ENCODE measurements at places on chromosomes 7 and 10.

DNA sequence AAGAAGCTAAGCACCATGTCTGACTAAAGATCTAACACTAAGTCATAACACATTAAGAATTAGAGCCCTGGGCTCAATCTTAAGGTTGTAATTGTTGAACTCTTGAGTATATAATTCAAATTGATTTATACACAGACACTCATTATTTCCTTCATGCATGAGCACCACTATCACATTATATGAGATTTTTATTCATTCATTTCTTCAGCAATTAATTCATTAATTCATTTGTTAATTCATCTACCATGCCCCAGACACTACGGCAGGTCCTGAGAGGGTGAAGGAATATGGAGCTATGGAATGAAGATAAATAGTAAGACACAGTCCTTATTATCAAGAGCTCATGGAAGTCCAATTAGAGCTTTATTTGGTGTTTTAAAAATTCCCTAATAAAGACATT, 41.9 kb downstream of the ETV1 start:
- no peak for DNase-seq

DNA sequence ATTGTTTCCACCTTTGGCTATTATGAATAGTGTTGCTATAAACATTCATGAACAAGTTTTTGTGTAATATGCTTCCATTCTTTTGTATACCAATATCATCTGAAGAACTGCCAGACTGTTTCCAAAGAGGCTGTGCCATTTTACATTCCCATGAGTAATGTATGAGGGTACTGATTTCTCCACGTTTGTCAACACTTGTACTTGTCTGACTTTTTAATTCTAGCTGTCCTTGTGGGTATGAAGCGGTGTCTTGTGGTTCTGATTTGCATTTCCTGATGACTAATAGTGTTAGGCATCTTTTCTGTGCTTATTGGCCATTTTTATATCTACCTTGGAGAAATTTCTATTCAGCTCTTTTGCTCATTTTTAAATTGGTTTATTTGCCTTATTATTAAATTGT, 52.8 kb downstream of the LSMEM1 start:
- DNase-seq = no peak

- no peak for DNase-seq
Observed at GRCh38 chr10:60594476-60595051, 183.7 kb upstream of the CDK1 start.

- no peak for DNase-seq
Observed at GRCh38 chr7:49172639-49173038, 248.3 kb downstream of the CDC14C start.

DNA sequence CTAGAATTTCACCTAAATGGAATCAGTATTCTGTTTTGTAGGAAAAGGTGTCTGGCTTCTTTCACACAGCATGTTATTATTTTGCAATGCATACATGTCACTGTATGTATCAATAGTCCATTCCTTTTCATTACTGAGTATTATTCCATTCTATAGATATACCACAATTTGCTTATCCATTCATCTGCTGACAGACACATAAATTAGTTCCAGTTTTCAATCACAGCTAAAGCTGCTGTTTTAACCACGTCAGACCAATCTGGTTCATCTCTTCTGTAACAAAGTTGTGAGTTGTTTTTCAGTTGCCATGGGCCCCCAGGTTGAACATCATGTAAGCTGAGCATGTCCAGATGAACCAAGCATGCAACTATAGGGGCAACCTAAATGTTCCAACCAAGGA, 282.1 kb upstream of the MKLN1 start:
- no peak for DNase-seq

DNA sequence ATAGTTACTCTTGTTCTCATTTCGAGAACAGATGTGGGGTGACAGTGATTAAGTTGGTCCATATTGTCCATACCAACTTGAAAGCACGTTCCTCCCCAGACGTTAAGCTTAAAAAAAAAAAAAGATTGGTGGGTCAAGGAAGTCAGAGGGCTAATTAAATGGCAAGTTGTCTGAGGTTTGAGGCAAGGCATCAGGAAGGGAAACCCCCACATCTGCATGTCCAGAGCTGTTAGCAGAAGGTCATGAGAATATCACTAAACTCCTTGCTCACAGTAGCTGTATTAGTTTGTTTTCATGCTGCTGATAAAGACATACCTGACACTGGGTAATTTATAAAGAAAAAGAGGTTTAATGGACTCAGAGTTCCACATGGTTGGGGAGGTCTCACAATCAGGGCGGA, 415.6 kb upstream of the FZD8 start:
- DNase-seq = no peak

DNA sequence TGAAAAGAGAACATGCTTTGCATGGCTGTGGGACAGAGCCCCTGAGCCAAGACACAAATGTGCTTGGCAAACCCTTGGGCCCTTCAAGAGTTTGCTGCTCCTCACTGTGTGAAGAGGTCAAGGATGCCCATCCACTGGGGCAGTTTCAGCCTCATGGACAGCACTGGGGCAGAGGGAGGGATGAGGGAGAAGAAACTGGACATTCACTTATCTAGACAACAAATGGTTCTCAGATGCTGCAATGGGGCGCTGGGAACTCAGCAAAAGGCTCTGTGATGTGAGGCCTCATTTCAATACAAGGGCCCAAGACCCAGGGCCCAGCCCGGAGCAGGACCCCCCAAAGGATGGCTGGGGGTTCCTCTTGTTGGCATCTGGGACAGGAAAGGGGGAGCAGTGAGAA, 49.1 kb downstream of the EBF3 start:
- no peak for DNase-seq

- DNase-seq = no peak
Observed at GRCh38 chr7:87877366-87878040, 1.2 kb downstream of the DBF4 start.

GRCh38 chr7:148624735-148625134, 34.2 kb downstream of the C7orf33 start:
- no peak for DNase-seq

All from Panc1 (cell line).